ENCODE measurements at places on chromosomes 4 and X. TPM values are rescaled to one million over a fixed set of nuclear protein-coding genes. Genes with fewer than 3 reads are reported as not detected.

DNA sequence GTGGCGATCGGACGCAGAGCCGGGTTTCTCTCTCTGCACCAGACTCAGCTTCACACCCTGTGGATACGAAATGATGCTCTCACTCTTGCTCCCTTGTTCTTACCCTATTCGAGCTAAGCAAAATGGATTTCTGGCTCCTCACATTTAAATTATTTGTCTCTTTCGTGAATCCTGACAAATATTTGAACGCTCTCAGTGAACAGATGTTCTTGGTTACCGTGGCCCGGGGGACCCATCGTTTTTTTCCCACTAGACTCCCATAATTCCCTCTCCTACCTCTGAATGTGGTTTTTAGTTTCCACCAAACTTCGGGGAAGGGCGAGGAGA, 630 bp downstream of the SMARCA5 start:
- no peak for DNase-seq

- no peak for DNase-seq
Measured at GRCh38 chr4:70437197-70437596, 34.8 kb upstream of the MUC7 start.

Gene CTAG2
- total RNA-seq: not detected

GRCh38 chrX:9072281-9072680, 38.4 kb upstream of the FAM9B start:
- no peak for DNase-seq

Gene NKX3-2
- total RNA-seq: 2.4 TPM

DNA sequence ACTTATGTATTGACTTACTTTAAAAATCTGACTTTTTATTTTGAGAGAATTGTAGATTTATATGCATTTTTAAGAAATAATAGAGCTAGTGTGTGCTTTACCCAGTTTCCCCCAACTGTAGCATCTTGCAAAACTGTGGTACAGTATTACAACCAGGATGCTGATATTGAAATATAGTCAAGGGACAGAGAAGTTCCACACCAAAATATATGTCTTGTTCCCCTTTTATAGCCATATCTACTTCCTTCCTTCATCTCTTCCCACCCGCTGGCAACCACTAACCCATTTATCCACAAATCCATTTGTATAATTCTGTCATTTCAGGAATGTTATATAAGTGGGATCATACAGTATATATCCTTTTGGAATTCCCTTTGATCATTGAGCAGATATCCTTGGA, 16.8 kb downstream of the KDM6A start:
- no peak for DNase-seq

DNA sequence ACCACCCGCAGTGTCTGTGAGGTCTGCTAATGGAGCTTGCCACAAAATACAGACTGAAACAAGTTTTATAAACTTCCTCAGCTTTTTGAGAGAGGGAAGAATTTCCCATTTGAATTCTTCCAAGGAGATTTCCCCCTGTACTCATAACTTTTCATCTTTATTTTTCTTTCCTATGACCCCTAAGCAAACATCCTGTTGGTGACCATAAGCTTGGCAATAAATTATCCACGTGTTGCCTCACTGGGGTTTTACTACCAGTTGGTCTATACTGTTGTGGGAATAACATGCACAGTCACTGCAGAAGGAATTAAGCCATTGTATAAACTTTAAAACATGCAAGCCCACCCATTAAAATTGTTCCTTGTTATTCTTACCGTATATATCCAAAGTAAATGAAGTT, 86.2 kb downstream of the SLC39A8 start:
- no peak for DNase-seq

- DNase-seq: no peak
Measured at GRCh38 chr4:158728236-158728635, 5.0 kb upstream of the PPID start.

DNA sequence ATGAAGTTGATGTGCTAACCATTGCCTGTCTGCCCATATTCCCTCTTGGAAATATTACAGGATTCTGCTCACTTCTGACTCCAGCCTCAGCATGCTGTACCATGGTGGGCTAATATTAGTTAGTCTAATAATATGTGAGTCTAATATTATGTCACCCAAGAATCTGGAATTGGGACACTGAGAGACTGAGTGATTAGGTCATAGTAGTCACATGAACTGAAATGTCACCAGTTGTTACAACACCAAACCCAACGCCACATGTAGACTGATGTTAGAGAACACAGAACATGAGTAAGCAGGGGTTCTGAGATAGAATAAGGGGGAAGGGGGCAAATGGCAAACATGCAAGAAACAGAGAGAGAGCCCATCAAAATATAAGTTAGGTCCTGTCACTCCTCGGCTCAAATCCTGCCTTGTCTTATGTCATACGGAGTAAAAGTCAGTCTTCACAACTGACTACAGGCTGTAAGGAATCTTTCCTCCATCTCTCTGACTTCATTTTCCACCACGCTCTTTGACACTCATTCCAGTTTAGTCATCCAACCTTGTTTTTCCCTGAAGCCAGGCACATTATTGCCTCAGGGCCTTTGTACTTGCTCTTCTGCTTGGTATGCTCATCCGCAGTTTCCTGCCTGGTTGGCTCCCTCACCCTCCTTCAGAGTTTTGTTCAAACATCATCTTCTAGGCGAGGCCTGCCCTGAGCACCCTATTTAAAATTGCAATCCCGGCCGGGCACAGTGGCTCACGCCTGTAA, 9.6 kb upstream of the SLAIN2 start:
- no peak for DNase-seq

DNA sequence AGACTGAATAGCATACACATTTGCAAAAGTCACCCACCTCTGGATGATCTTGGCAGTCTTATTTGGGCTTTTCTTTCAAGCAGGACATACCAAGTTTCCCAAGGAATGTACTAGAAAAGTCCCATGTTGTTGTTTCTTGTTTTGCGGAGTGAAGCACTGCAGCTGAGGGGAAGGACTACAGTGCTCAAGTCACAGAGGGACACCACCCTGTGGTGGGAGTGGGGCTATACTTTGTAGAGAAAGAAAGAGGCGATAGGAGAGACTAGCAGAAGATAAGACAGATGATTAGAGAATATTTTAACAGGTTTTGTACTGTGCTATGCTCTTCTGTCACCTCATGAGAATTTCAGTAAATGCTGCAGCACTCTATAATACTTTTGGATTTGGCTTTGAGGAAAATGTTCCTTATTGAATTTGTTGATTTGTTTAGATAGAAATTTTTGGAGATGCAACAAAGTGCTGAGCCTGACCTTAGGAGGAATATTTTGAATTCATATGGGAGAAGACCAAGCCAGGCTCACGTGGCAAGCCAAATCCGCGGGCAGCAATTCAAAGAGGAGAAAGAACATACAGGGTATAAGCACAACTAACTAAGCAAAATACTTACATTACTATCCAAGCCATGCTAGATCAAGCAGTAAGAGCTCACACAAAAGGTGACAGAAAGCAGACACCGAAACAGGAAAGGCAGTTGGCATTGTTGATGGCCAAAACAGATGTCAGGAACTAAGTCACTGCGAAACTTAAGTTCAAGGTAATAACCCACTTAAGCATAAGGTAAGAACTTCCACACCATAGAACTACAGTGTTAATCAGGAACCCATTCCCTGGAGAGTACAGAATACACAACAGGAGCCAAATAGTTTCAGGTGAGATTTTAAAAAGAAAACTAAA, 280.3 kb upstream of the INTU start:
- peak; percentile 13 for DNase-seq

DNA sequence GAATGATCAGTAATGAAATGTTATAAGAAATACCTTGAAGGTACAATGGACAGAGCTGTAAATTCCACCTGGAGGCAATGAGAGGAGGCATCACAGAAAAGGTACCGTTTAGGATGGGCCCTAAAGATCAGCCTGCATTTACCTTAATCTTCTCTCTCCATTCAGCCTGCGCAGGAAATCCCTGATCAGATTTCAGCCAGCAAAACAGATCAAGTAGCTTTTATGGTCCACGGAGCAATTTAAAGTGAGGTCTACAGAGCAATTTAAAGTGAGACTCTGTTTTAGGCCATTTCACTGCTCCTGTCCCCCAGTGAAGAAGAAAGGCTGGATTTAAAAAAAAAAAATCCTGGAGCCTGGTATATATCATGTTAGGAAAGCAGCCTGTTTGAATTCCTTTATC, 195.1 kb upstream of the VCX start:
- no peak for DNase-seq

DNA sequence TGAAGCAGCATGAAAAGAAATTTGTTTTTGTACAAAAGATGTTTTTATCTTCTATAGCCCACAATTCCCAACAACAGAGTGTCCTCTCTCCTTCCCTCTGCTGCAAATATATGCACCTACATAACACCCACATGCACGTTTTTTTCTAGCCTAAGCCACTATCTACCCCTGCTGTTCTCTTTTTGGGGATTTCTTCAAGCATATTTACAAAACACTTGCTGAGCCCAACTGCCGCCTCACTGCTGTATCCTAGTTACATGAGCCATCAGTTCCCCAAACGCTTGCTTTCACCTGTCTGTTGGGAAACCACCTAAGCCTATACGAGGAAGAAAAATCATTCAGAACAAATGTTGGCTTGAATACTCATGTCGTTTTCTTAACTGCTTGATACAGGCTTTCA, 127.2 kb downstream of the CHRNA9 start:
- DNase-seq: no peak

- DNase-seq: no peak
Measured at GRCh38 chr4:81214881-81215868, at the start of gene PRKG2. TSS of gene PRKG2 (minus strand) at chr4:81215222. CDS start at chr4:81205047, 10,175 bp downstream.

DNA sequence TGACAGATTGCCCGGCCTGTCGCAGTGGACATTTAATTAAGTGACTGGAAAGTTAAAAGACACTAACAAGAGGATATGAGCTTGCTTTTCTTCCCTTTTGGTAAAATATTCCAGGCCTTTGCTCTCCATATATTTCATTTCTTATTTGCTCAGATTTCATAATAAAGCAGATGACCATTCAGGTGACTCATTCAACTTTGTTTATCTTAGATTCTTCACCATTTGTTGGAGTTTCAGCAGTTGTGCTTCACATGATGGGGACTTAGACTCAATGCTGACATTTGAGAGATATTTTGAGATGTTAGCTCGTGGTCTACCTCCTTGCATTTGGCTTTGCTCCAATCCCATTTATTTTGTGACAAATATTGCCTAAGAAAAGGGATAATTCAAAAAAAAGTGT, 312.2 kb downstream of the ARHGAP24 start:
- no peak for DNase-seq

Gene CTAG1B
- not detected for total RNA-seq

- DNase-seq: no peak
Measured at GRCh38 chrX:123190096-123190495, 6.0 kb downstream of the GRIA3 start.

Gene MAGEA12
- not detected for total RNA-seq

DNA sequence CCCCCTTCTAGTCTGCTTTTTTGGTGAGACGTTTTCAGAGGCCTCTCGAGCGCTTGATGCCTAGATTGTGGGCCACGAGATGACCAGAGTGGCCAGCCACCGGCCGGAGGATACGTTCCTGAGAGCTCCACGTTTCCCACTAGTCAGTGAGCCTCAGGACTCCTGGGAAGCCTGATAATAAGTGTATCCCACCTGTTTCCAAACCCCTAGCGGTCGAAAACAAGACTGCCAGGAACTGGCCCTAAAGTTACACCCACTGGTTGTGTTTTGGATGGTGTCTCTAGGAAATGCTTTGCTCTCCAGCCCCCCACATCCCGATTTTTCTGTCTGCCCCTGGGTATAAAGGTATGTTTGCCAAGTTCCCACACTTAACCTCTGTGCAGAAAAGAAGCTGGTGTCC, 4.6 kb upstream of the RS1 start:
- peak; percentile 37 for DNase-seq

Gene TBC1D1
- total RNA-seq: 42.6 TPM

GRCh38 chrX:15143050-15143824, 126.6 kb downstream of the ASB9 start:
- peak; percentile 46 for DNase-seq

GRCh38 chrX:113651306-113651705, 810.7 kb upstream of the AMOT start:
- DNase-seq: no peak

DNA sequence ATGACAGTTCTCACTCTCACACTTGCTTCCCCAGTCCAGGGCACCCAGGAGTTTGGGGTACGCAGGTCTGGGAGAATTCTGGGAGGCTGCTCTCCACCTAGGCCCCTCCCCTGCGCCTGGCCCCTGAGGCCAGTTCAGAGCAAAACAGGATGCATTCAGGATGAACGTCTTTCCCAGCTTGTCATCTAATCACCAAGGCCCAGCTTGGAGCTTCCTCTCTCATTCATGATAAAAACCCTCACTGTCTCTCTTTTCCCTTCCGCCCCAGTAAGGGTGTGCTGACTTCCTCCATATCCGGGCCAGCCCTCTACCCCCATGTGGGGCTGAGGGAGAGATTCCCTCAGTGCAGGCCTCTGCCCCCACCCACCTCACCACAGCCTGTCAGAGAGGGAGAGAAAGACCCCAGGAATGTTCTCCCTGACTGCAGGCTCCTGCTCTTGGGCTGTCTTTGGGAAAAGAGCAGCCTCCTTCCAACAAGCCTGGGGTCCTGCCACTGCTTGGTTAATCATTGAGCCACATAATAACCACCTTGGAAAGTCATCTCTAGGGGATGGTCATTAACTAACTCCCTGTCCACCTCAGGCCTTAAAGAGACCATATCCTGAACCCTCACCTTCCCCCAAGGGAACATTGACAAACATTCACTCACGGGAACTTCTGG, 50.1 kb downstream of the STARD8 start:
- no peak for DNase-seq

DNA sequence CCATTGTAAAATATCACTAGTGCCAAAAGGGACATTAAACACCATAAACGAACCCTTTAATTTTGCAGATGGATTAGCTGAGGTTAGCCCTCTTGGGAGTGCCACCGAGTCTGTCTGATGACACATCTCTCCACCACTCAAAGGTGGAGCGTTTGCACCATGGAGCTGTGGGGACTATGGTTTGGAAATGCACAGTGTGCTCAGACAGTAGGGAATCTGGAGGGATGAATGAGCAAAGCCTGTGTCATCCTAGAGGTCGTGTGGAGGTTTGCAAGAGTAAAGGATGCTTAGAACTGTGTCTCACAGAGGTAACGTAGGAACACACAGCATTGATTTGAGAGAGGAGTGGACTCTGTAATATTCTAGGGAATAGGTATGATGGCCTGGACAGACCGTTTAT, 93.7 kb downstream of the CLNK start:
- no peak for DNase-seq

Gene CYTL1
- 7.5 TPM for total RNA-seq

- no peak for DNase-seq
Measured at GRCh38 chrX:24276015-24276414, 37.9 kb downstream of the SUPT20HL2 start.

Gene MXRA5
- not detected for total RNA-seq

GRCh38 chr4:1997712-1998111, 11.1 kb downstream of the NELFA start:
- DNase-seq: no peak

DNA sequence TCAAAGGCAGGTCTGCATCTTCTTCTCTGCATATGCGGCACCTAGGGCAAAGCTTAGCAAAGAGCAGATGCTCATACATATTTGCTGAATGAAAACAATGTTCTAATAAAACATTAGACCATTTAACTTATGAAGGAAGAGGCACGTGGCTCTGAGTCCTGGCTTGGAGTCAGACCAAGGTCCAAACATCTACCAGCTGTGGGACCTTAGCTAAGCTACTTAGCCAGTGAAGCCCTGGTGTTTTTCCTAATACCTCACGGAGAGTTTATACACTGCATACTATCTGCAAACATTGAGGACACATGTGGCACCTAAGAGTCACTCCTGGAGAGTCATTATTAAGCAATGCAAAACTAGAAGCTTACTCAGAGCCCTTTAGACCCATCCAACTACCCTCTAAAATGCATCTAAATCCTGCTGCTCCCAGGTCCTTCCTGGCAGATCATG, 9.0 kb downstream of the PDGFC start:
- DNase-seq: no peak

Gene MEPE
- not detected for total RNA-seq
